Amniotic epithelial cell (primary cell): ENCODE measurements at places on chromosomes 3 and 15.

GRCh38 chr3:52310861-52311575 lies 5.1 kb upstream of the DNAH1 start:
- no peak for DNase-seq

GRCh38 chr3:41024031-41024836 lies 175.1 kb upstream of the CTNNB1 start:
- DNase-seq: no peak

GRCh38 chr15:88911766-88912118 lies 1.4 kb downstream of the MFGE8 start:
- peak; percentile 82 for DNase-seq

DNA sequence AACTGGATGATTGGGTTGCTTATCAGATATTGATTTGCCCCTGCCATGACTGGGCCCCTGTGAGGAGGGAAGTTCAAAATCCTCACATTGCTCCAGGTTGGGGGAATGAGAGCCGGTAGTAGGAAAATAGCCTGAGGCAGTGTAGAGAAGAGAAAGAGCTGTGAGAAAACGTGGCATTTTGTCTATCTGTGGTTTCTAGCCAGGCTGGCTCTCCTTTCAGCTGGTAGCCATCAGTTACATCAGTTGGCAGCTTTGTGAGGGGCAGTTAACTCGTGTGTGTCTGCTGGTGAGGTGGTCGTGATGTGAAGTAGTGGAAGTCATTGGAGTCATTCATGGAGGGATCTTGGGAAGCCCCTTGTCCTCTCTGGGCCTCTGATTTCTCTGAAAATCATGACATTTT lies 5.2 kb downstream of the ESYT3 start:
- no peak for DNase-seq

DNA sequence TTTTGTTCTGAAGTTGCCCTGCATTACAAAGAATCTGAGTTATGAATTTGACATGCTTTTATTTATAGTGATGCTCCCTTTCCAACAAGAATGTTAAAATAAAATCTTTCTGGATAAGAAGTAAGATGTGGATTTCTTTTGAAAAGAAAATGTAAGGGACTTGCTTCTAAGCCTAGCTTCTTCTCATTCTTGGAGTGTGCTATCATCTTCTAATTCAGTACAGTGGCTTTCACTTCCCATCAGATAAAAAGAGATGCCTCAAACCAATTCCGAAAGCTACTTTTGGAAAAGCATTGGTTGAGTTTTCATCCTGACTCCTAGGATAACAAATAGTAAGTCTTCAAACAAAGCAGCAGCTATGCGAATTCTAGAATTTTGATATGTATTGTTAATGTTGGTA lies 197.0 kb upstream of the ZPLD1 start:
- DNase-seq: no peak

GRCh38 chr3:117485841-117486240 lies 776.3 kb downstream of the TUSC7 start:
- no peak for DNase-seq

DNA sequence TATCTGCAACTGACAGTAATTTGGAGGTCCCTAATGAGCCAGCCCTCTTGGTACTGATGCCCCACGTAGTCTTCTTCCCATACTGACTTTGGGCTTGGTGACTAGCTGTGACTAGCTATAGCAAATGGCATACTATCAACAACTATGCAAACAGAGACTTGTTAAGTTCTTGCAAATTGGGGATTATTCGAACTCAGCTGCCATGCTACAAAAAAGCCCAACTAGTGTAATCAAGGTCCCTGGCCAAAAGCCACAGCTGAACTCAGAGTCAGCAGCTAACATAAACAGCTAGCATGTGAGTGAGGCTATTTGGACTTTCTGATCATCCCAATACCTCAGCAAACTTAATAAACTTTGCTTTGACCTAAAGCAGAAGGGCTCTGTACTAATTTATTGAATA lies 121.2 kb upstream of the PLXND1 start:
- no peak for DNase-seq

DNA sequence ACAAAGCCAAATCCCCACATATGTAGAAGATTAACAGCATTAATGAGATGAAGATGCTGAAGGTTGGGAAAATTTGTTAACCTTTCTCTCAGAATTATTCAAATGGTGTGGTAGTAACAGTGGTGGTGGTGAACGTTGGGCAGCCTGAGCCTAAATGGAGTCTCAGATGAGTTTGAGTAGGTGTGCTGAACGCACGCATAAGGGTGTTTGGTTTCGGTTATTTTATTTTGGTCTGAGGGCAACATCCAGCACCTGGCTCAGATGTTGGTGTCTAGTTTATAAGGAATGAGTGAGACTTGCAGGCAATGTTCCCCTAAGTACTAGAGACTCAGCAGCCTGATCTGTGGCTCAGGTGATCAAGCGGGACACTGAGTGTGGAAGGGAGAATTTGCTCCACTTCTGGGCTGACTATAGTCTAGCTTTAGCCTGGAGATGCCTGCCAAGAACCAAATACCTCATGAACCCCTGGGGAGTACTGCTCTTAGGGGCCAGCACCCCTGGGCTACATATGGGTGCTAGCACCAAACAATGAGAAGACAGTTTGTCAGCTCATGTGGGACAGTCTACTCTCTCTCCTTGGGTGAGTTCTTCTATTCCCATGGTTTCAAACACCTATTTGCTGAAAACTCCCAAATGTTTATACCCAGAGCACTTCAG lies 39.5 kb upstream of the ATP2C1 start:
- no peak for DNase-seq

DNA sequence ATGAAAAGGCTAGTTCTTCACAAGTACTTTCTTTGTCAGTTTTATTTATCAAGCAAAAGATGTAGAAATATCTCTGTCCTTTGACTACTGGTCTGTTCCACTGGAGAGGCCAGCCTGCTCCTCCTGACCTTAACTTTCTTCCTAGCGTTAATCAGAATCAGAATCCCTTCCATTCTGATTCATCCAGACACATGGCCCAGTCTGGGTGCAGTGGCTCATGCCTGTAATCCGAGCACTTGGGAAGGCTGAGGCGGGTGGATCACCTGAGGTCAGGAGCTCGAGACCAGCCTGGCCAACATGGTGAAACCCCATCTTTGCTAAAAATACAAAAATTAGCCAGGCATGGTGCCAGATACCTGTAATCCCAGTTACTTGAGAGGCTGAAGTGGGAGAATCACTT lies 32.0 kb upstream of the MANF start:
- peak; percentile 5 for DNase-seq

- DNase-seq: peak; percentile 89
These were observed 394.8 kb downstream of the SI start for GRCh38 chr3:164683489-164683888.

GRCh38 chr3:159039286-159039685 lies 237.4 kb downstream of the MFSD1 start:
- no peak for DNase-seq

DNA sequence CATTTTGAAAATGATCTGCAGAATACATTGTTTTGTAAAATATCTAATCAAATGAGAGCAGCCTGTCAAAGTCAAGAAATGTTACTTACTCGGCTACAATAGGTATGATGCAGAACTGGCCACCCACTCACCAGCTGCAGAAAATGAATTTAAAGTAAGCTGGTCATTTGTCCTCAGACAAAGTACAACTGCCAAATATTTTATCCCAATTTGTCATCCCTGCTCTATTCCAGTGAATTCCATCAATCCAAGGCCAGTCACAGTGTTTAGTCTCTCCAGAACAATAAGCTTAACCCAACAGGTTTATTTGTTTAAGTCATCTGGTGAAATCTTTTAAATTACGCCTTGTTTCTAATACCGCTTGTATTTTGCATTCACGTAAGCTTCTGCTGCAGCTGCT lies 46.6 kb upstream of the TCF12 start:
- DNase-seq: no peak

GRCh38 chr3:177488740-177489139 lies 291.5 kb upstream of the TBL1XR1 start:
- no peak for DNase-seq

DNA sequence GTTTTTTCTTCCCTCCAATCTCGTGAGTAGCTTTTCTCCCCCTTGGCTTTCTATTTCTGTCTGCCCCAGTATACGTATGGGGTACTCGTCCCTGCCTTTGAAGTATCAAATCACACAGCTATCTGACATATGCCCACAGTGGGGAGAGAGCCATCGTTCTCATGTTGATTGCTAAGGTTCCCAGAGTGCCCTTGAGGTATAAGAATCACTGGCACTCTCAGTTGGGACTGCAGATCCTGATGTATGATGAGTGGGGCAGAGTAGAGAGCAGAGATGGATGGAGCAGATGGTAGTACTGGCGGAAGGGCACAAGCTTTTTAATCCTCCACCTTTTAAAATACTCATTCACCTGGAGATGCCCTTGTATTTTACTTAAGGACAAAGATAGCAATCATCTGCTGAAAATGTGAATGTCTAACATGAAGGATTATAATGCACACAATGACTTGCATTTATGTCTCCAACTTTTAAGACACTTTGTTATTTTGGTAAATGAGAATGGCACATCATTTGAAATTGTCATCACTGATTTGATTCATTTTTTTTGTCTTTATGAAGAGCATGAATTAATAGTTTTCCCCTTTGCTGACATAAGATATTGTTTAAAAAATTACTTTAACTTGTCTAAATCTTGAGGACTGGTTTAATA lies 239.6 kb downstream of the NR1D2 start:
- no peak for DNase-seq

DNA sequence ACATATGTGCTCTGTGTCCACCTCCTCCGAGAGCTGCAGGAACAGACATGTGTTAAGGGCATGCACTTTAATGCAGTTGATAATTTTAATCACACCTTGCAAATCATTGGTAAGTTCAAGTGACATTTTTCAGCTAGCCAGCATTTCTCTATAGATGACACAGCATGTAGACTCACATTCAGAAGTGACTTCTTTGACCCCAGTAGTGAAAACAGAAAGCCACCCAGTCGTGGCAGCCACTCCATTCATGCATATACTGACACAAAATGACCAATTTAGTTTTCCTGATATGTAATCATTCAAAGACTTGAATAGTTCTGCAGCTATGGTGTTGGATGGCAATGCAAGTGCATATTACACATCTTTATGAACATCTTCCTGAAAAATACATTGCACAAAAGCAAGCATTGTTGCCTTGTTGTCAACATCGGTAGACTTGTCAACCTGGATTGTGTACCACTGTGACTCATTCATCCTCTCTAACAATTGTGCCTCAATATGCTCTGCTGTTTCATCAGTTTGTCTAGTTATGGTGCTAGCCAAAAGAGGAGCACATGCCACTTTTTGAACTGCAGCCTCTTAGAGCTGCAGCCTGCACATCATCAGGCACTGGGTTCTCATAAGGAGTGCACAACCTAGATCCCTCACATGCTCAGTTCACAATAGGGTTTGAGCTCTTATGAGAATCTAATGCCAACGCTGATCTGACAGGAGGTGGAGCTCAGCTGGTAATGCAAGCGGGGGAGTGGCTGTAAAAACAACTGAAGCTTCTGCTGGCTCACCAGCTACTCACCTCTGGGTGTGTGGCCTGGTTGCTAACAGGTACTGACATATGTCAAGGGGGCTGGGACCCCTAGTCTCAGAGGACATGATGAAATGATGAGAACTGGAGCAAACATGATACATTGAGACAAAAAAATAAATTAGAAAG lies 622.0 kb downstream of the PYDC2 start:
- DNase-seq: no peak

- DNase-seq: no peak
These were observed 7.4 kb downstream of the MESD start for GRCh38 chr15:80982205-80982604.

DNA sequence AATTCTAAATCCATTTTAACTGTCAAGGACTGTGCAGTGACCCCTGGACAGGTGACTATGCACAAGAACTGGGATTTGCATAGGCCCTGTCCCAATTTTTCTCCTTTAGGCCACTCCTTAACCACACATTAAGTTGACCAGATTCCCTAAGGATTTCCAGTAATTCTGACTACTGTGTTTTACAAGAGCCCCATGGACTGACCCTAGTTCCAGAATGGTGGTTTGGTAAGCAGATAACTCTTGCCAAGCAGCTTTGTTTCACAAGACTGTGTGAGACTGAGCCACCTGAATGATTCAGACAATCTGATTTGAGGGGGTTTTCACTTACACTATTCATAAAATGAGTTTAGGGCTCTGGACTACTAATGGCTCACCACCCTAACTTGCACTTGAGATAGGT lies 535.8 kb downstream of the ZBBX start:
- peak; percentile 62 for DNase-seq

DNA sequence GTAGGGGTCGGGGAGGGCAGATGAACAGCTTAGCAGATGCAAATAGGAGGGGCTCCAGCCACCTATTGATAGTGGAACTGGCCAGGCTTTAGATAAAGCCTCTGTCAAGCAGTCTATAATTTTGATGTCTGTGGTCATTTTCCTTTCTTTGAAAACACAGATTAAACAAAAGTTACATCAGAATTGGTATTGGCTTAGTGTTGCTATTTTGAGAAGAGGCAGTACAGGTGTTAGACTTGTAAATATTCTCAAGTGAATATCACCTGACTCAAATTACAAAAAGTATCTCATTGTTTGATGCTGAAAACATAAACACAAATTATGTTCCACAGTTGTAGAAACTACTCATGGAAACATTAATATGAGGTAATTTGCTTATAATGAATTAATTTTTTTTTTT lies 18.1 kb downstream of the GHRL start:
- DNase-seq: no peak
